ENCODE measurements at places on chromosomes 5 and 9. TPM values are rescaled to one million over a fixed set of nuclear protein-coding genes. Genes with fewer than 3 reads are reported as not detected.
A peak's percentile ranks its signal among the peaks of the same experiment; 100 is the strongest.

DPM2 gene
- 25.7 TPM for total RNA-seq

WHRN gene
- 3.6 TPM for total RNA-seq

FAM174A gene
- 17.6 TPM for total RNA-seq

- no peak for DNase-seq
Observed at GRCh38 chr5:167770461-167770860, 521.0 kb upstream of the WWC1 start.

DNA sequence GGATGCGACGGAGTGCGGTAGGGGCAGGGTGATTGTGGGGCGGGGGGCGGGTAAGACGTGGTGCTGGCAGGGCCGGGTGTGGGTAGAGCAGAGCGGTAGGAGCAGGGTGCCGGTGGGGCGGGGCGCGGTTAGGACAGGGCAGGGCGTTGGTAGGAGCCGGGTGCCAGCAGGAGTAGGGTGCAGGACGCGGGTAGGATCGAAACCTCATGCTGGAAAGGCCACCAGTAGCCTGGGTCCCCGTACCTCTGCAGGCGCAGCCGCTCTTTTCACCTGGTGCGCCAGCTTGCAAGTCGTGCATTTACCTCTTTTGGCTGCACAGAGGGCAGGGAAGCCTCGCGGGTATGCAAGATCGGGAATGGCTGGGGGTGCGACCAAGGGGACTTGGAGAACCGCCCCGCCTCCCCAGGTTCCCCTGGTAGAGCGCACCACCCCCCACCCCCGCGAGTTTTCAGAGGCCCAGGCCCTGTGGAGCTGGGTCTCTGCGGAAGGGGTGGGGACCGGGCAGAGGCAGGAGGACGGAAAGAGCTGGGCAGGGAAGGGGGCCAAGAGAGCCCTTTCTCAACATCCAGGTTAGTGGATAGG, 104.8 kb upstream of the SIMC1 start:
- no peak for DNase-seq

DNA sequence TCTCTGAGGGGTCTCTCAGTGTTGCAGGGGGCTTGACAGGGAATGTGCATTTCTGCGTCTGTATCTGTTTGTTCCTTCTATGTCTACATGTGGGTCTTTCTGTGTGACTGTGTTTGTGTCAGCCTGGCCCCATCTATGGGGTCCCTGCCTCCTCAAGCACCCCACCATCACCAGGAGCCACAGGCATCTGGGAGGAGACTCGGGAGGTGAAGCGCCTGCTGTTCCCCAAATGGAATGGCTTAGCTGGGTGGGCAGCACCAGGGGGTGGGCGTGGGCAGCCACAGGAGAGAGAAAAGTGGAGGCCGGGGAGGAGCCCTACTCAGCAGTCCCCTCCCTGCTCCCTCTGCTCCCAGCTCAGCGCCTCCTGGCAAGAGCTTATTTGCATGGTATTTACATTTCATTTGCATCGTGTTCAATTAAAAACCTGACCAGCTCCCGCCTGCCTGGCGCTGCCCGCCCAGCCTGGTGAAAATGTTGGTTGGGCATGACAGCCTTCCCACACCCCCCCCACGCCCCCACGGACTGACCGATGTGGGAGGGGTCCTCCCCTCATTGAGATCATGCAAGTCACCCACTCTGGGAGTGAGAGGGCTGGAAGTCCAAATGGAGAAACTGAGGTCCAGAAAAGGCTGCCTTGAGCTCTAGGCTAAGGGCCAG, 50.5 kb downstream of the CXXC5 start:
- DNase-seq, result peak; percentile 69

GRCh38 chr5:170632985-170633234, 129.1 kb downstream of the KCNIP1 start:
- DNase-seq, result peak; percentile 49

- DNase-seq, result no peak
Observed at GRCh38 chr9:16637218-16637617, 233.3 kb downstream of the BNC2 start.

SLC9A3 gene
- 78.8 TPM for total RNA-seq

DNA sequence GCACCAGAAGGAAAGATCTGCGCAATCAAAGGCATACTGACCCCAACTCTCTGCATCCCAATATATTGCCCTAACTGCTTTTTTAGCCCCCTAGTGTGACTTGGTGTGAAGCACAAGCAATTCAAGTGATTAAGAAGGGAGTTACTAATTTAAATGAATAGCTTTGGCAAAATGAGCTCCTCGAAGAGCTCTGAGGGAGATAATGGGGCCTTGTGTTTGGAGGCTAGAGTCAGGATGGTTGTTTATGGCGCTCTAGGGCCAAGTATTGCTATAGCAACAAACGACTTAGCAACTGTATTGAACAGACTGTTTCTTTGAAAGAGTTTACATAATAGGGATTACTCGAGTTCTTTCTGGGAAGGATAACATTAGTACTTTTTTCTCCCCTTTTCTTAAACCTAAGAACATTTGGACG, 11.5 kb upstream of the C5orf58 start:
- DNase-seq, result no peak

- DNase-seq, result no peak
Observed at GRCh38 chr9:74132986-74133385, 364.1 kb upstream of the RORB start.

DNA sequence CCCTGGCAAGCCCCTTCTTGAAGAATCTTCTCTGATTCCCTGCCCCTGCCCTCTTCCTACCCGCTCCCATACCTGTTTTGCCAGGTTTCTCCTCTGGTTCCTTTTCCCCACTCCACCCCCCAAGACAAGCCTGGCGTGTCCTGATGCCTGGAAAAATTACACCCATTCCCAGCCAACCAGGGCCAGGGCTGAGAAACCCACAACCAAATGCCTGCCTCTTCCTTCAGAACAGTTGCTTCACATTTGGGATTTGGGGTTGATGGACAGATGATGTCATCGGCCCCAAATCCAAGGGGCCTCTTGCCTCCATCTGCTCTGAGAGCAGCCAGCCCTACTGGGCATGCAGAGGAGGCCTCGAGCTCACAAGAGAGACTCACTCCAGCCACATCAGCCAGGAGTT, 8.8 kb upstream of the NEK6 start:
- no peak for DNase-seq

- no peak for DNase-seq
Observed at GRCh38 chr5:41748631-41749030, 121.6 kb downstream of the OXCT1 start.

DNA sequence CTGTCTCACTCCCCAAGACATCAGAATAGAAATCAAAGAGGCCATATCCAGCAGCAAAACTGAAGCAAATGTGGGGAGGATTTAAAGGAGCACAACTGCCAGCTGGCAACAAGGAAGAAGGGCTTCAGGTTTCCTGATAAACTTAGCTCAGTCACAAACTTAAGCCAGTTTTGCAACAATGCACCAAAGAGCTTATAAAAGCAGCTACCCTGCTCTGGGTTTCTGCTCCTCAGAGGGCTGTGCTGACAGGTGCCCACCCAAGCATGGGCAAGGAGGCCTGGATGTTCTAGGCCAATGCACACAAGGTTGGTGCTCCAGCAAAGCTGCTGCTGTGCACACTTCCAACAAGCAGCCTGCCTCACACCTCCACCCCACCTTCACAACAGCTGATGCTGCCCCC, 132.9 kb downstream of the SIL1 start:
- DNase-seq, result no peak

DNA sequence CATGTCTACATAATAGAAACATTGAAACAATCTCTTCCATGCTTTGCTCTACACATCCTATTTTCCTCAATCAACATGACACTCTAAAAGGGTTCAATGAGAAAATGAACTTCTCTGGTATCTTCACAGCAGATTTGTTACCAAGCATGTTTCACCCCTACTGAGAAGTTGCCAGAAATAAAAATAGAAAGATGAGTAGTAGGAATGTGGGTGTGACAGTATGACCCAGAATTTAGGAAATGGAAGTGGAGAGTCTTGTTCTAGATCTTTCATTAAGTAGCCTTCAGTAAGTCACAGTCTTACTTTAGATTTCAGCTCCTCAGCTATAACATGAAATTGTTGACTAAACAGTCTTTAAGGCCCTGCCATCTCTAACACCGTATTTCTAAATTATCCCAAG, 581.8 kb downstream of the EFNA5 start:
- DNase-seq, result no peak

CAPSL gene
- total RNA-seq, result not detected

DNA sequence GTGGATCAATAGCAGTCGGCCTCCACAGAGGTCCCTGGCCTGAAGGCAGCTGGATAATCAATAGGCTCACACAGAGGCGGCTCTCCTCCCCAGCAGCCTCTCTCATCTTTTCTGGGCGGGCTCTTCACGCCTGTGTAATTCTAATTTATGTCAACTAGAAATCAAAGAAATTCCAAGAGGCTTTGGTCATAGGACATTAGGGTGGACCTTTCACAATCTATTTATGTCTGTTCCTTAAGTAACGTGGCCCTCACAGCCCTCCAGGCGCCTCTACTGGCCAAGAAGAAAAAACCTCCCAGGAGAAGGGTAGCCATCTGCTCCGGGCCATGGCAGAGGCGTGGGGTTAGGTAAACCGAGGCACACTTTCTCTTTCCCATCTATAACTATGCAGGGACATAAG, 205.1 kb upstream of the EFNA5 start:
- no peak for DNase-seq

PPP2R2B gene
- total RNA-seq, result 0.93 TPM

LCNL1 gene
- total RNA-seq, result not detected

NSG2 gene
- 0.27 TPM for total RNA-seq

DNA sequence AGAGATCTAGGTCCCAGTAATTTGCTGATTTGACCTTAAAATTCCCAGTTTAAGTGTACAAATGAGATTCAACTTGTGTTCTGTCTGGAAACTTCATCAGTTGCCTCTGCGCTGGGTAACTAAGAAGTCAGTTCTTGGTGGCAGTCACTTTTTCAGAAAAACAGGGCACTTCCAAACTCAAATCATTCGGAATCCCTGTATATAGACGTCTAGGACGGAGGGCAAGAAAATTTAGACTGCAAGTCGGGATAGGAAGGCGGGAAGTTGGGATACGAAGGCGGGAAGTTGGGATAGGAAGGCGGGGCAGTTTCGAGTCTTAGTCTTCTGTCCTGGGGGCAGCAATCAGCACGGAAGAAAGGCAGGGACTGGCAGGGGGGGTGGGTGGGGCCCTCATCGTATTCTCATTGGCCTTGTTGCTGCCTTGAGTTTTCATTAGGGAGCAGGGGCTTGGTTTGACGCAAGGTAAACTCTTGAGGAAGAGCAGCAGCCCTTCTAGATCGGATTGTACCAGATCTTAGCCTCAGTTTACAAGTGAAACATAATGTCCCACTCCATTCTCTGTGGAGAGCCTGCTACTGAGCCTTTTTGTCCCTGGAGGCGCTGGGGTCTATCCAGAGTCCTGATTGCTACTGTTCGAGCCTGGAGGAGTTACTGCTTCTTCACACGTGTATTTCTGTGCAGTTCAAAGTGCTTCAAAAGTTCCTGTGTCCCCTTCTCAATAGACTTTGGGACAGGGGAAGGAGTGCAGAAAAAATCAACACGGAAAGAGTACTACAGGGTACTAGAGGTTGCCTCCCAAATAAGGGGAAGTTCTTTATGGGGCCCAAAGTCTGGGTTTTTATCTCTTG, 2.7 kb upstream of the PURA start:
- no peak for DNase-seq

DNA sequence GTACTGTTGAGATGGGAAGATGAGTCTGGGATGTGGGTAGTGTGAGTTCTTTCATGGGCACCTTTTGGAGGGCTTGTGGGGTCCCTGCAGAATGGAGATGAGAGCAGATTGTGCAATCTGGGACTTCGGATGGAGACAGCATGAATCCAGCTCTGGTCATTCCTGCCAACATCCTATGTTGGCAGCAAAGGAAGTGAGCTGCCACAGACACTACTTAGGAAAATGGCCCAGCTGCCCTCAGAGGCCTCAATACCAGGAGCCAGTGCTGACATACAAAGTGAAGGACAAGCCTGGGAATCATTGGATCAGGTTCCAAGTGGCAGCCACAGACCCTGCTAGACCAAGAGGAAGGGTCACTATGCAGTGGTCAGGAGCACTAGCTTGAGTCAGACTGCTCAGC, 402.8 kb downstream of the CDK5RAP2 start:
- no peak for DNase-seq

LMNB1 gene
- total RNA-seq, result 216 TPM

DNA sequence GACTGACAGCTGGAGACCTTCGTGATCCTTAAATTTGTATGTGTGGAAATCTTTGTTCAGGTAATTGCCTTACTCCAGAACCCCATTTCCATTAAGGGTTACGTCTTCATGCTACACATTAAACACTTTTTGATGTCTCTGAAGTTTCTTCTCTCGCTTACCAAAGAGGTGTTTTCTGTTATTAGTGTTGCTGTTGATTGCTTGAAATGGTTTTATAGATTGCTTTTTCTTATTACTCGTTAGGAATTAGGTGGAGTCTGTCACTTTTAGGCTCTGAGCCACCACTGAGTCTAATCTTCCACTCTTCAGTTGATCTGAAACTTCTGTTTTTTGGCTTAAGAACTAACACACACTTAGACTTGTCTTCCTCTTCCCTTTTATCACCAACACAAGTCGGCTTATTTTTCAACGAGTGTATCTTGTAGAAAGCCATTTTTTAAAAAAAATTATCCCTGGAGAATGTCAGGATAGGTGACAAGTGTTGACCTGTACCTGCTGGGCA, 62.2 kb upstream of the PPARGC1B start:
- DNase-seq, result no peak

- peak; percentile 4 for DNase-seq
Observed at GRCh38 chr9:91782708-91783214, 167.3 kb downstream of the ROR2 start.

- DNase-seq, result no peak
Observed at GRCh38 chr9:137828527-137829259, 48.9 kb upstream of the CACNA1B start.

EMB gene
- total RNA-seq, result 2.8 TPM

FAM193B gene
- total RNA-seq, result 78.6 TPM

DNA sequence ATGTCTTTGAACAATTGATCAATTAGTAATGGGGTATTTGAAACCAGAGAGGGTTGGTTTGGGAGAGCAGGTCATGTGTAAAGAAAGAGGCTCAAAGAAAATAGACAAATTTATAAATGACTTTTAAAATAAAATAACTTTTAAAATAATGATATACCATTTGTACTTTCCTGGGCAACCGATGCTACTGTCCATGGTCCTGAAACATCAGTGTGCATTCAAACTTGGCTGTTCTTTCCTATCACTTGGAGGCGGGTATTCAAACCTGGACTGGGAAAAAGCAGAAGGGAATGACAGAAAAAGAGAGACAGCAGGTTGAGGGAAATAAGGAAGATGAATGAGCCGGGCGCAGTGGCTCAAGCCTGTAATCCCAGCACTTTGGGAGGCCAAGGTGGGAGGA, 1446.4 kb upstream of the WWC1 start:
- DNase-seq, result no peak

All from colonic mucosa (tissue), 4 donors.